ENCODE measurements at places on chromosomes 2 and 18.

- peak; percentile 39 for DNase-seq
Measured at GRCh38 chr2:219369447-219369861, 18.3 kb downstream of the DNPEP start.

GRCh38 chr2:128590309-128591021, 271.8 kb upstream of the HS6ST1 start:
- DNase-seq = no peak

DNA sequence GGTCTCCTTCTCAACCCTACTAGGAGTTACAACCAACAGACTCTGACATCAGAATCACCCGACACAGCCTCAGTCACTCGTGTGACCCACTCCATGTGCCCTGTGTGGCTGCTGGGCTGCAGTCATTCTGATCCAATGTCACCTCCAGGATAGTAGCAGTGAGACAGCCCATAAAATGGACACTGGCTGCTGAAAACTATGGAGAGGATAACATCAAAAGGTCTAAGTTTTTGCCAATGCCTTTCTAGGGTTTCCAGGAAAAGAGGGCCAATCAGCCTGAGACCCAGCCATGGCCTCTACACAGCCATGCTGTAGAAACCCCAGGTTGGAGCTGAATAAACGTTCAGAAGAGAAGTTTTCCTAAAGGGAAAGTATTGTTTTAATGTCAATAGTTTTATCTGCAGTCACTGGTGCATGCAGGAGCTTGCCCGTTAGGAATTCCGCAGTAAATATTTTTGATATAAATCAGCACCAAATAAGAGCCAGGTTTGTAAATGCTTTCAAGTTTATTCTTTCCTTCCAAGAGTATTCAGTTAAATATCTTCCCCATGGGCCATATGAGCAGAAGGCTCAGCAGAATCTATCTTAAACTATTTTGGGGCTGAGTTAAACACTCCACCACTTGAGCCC, 92.2 kb upstream of the PID1 start:
- peak; percentile 56 for DNase-seq

DNA sequence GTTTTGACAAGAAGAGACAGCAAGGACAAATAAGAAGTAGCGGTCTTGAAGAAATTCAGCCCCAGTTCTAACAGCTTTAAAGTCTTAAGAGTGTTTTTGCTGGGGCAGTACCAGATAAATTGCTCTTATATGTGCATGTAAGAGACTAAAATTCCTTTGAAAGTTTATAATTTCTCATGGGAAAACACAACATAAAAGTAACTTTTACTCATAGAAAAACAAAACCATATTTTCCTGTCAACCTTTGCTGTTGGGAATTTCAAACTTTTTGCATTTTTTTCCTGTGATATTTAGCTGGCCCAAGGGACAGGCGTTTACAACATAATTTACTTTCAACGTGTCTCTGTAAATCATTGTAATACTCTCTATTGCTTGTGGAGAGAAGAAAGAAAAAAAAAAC, 767.8 kb upstream of the ZEB2 start:
- no peak for DNase-seq

DNA sequence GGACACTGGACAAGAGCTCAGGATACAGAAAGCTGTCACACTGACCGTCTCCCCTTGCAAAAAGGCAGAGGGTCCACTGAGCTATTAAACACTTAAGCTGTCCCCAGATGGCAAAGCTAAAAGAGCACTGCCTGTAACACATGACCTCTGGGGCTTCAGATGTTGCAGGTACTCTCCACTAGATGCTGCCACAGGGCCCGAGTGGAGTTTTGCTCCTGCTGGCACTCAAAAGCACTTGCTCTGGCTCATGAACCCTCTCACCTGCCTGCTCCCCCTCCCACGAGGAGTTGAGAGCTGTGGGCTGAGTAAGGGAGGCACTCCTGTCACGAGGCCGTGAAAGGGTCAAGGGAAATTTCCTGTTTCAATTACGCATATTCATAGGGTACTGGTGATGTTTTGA, 227.9 kb downstream of the PRKCE start:
- no peak for DNase-seq

DNA sequence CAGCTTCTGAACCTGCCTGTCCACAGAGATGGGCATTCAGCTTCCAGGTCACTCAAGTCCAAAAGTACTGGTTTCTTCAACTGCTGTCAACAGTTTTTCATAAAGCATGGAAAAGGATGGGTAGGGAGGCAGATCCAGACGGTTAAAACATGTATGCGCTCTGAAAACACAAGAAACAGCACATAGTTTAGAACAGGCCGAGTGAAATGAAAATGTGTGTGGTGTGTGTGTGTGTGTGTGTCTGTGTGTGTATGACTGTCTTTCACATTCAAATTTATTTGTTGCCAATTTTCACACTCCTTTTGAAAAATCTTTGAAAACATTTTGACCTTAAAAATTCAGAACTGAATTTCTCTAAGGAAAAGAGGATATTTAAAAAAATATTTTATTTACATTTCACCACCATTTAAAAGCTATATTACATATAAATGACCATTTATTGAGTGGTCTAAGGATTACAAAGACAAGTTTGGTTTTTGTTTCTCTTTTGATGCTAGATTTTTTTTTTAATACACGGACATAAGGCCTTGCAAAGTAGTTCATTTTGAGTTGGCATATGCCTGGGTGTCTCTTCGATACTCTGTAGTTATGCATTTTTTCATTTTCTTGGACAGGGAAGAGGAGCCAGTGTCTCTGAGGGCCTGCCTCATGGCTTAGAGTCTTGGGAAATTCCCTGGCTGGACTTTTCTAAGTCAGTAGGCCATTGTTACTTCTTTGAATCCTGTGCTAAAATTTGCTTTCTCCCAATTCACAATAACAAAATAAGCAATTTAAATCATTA, 30.0 kb upstream of the STK17B start:
- DNase-seq = no peak

DNA sequence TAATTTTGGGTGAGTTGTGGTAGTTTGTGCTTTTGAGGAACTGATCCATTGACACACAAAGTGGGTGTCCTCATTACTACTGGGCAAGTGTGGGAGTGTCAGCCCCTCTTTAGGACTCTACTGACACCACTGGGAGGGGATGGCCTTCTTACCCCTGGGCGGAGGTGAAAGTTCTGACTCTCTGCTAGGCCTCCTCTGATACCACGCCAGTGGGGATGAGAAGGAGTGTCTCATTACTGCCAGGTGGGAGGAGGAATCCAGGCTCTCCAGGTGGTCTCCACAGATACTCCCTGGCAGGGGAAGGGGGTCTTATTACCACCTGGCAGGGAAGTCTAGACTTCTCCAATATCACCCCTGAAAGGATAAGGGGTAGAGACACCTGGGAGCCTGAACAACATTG, 9.1 kb downstream of the LCLAT1 start:
- DNase-seq = no peak

DNA sequence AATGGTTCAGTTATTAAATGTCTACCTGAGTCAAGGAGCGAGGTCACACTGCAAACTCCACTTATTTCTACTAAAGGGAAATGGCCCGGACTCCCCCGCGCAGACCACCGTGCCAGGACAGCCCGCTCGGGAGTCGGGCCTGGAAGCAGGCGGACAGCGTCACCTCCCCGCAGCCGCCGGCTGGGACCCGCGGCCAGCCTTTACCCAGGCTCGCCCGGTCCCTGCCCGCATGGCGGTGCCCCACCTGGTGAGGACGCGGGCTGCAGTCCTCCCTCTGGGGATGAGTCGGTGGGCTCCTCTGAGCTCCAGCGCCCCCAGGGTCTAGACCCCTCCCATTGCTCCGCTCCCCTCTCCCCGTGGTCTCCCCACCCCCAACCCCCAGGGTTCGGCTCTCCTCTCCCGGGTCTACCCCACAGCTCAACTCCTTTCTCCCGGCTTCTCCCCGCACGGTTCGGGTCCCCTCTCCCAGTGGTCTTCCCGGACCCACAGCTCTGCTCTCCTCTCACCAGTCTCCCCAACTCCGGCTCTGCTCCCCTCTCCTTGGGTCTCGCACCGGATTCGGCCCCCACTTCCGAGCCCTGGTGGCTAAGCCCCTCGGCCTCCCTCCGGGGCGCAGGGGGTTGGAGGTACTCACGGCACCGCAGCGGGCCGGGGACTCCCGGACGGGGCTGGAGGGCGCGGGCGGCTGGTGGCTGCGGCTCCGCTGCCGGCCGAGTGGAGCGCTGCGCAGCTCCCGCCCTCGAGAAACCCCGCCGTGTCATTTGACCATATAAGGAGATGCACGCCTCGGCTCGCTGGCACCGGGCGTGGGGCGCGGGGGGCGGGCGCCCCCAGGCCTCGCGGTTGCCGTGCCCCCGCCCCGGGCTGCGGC, at the start of gene FHL2:
Gene FHL2, minus strand, starts transcription at position 716 of the 871 bp plus-strand sequence. CDS start 12,535 bp downstream, outside the sequence.
- peak; percentile 83 for DNase-seq

DNA sequence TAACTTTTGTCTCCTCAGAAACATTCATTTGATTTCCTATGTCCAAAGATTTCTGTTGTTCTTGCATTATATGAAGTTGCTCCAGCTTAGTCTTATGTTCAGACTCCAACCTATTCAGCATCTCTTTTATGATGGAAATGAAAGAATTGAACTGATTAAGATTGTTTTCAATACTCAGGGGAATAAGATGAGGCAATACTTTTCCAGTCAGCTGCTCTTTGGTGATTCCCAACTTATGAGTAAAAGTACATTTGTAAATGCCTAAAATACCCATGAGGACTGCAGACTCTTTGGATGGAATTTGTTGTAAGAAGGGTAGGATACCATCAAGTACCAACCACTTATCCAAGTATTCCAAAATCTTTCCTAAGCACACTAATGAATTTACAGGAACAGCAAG, 39.8 kb downstream of the TRAK2 start:
- DNase-seq = no peak

DNA sequence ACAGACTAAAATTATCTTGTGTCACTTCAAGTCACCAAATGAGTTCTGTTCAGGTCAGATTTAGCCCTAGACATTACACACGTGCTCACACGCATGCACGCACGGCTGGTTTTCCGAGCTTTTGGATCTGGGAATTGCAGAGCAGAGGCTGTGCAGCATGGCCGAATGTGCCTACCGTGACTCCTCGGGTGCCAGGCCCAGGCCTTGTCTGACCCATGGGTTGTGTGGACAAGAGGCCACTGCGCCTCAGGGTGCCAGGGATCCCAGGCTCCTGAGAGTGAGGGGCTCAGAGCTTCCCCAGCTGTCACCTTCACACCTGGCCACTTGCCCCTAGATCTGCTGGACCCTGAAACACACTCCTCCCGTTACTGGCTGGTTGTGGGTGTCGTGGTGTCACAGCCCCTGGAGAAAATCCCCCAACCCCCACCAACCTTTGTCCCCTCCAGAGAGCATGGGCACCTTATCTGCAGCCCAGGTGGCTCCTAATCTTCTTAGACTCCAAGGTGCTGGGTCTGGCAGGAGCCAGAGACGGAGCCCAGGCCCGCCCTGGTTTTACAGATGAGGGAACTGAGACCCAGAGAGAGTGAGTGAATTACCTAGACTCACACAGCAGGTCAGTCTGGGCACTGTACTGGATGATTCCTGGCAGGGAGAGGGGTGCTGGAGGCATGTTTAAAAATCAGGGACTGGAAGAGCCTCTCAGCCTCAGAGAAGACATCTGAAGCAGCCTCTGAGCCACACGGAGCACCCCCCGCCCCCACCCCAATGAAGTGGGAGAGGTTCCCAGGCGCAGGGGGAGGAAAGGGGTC, 56.8 kb downstream of the ATOH8 start:
- peak; percentile 42 for DNase-seq

DNA sequence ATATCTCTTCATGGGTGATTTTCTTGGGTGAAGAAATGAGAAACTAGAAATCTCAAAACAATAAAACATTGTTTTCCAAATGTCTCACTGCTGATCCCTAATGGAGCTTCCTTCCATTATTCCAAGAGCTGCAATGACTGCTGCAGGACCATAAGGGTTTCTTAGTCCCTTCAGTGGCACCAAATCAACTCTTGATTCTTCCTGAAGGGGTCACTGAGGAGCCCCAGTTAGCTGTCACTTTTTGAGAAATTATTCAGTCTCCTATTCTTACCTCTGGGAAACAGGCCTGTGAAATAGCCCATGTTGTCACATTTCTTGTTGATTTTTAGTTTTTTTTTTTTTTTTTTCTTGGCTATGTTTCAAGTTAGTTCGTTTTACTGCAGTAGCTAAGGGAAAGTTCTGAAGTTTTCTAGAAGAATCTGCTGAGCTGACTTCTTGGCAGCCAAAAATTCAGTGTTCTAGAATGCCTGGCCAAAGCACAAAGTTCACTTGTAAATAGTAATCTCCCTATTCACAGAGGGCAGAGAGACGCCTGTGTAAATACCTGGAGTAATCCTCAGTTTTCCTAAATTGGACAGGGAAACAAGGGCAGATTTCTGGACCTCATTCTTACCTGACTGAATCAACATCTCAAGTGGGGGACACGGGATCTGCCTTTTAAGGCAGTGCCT, 480.0 kb downstream of the RIT2 start:
- no peak for DNase-seq

GRCh38 chr18:6132751-6133368, 237.5 kb upstream of the TMEM200C start:
- no peak for DNase-seq

GRCh38 chr18:47420130-47420529, 168.7 kb upstream of the SKOR2 start:
- DNase-seq = no peak

GRCh38 chr2:119544075-119544938, at the start of gene CFAP221:
Gene CFAP221 (plus strand): TSS chr2:119544449. CDS start chr2:119546132, 1,683 bp downstream.
- peak; percentile 55 for DNase-seq

- DNase-seq = no peak
Measured at GRCh38 chr2:11534746-11535484, 1.1 kb downstream of the GREB1 start.

- DNase-seq = peak; percentile 28
Measured at GRCh38 chr18:12408247-12408869, 629 bp downstream of the PRELID3A start.

GRCh38 chr2:48434101-48434500, 95.9 kb upstream of the STON1 start:
- no peak for DNase-seq

DNA sequence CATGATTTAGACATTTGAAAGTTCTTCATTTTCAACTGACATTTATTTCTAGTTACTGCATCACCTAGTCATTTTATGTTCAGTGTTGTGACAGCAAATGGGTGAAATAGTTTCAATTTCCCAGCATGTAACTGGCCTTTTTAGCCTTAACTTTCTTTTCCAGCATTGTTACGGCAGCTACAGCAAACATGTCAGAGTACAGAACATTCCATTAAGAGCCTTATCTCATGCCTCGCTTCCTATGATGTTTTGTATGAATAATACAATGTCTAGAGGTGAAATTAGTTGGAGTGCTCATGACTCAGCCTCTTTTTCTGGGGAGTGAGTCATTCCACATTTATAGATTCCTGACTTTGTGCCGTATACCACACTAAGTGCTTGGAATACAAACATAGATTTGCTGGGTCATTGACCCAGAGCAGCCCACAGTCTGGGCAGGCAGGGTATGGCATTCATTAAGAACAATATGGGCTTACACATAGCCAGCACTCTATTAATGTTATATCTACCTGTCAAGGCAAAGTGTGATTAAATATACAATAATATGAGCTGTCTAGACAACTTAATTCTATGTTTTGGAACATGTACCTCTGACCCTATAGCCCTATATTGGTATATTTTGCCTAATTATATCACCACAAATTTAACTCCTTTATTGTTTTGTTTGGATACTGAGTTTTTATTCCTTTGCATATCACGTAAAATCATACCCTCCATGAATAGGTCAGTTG, 72.2 kb downstream of the MAP2 start:
- peak; percentile 97 for DNase-seq

- DNase-seq = peak; percentile 24
Measured at GRCh38 chr2:168518555-168519066, 62.5 kb downstream of the CERS6 start.

Data from EL (cell line).